ENCODE measurements at places on chromosomes 6 and 20. TPM values are rescaled to one million over a fixed set of nuclear protein-coding genes. Genes with fewer than 3 reads are reported as not detected.
A peak's percentile ranks its signal among the peaks of the same experiment; 100 is the strongest.

GRCh38 chr6:167211881-167212712 lies 54.3 kb upstream of the GPR31 start:
- DNase-seq, result no peak

The TCFL5 gene
- total RNA-seq, result 11.8 TPM

DNA sequence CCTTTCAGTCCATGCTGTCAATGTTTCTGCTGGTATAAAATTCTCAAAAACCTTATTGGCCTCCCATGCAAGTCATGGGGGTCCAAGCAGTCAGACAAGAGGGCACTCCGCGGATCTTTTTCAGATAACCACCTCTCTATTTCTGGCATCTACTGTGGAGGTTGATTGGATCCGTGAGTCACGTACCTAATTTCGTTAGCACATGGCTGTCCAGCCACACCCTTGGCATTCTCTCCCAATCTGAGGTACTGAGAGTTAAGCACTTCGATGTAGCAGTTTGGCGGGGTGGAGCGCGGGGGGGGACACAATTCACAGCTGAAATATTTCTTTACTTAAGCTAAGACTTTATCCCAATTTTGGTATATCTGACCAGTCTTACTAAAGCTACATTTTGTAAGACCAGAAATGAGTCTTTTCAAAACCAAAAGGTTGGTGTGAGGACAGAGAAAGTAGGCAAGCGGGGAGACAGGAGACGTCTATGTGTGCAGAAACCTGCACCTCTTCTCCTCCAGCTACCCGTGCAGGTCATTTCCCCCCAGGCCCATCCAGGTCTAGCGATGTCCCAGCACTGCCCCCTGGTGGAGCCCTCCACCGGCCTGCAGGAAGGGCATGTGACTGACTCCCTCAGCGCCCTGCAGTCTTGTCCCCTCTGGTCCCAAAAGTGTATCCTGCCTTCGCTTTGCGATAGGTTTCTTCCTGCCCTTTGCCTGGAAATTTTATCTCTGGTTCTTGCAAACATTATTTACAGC lies 113.1 kb downstream of the ADAT2 start:
- no peak for DNase-seq

The NKX2-2 gene
- not detected for total RNA-seq

The TRMT6 gene
- total RNA-seq, result 19.1 TPM

The MUC21 gene
- total RNA-seq, result not detected

DNA sequence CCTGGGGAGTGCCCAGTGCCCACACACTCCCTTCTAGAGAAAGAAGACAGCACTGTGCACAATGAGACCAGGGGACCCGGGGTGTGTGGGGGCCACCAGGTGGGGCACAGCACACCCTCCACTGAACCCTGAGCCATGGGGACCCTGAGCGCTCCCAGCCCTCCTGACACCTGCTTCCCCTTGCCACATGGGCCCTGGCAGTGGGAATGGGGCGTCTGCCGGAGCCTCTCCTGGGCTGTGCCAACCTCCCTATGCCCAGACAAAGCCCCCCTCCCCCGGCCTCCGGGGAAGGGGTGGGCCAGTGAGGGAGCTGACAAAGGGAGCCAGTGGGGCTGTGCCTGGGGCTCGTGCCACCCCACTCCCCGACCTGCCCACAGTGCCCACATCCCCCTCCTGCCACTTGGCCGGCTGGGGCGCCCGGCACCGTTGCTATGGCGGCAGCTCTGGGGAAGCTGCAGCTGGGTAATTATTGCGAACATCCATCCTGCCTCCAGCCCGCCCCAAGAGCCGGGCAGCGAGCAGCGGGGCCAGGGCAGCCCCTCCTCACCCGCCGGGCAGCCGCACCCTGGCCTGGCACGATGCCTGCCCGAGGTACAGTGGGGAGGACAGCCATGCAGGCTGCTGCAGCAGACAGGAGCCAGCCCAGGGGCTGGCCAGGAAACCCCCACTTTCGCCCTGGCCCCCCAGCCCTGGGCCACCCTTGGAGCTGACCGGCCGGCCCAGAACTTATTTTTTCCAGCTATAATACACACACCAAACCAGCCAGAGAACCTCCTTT lies 41.9 kb upstream of the NOL4L start:
- no peak for DNase-seq

- DNase-seq, result no peak
Measured at GRCh38 chr6:112338166-112338709, 8.9 kb upstream of the RFPL4B start.

GRCh38 chr6:106967936-106968555 lies 6.5 kb downstream of the CD24 start:
- no peak for DNase-seq

DNA sequence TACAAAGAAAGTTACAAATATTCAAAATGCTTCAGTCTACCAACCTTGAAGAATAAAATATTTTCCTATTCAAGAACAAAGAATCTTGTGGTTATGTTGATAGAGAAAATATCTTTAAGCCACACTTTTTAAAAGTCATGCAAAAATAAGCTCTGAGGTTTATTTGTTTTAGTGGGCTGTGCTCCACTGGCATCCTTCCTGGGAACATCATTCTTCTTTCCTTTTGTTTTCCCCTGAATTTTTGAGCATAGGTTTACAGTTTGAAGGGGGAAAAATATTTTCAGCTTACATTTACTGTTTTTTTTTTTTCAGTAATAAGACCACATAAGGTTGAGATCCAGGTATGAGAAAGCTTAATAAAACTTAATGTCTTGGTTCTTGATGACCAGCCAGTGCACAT lies 72.0 kb upstream of the BACH2 start:
- no peak for DNase-seq

The EYS gene
- not detected for total RNA-seq

The TSBP1 gene
- total RNA-seq, result not detected

The FNDC11 gene
- total RNA-seq, result 1.6 TPM

The BCAS1 gene
- total RNA-seq, result 67.2 TPM

The OPN5 gene
- total RNA-seq, result not detected

The TRPC4AP gene
- 57.5 TPM for total RNA-seq

The CPXM1 gene
- 3.0 TPM for total RNA-seq

GRCh38 chr6:22435151-22435550 lies 134.2 kb upstream of the HDGFL1 start:
- DNase-seq, result no peak

- no peak for DNase-seq
Measured at GRCh38 chr20:50388733-50389437, 121.3 kb upstream of the PTPN1 start.

DNA sequence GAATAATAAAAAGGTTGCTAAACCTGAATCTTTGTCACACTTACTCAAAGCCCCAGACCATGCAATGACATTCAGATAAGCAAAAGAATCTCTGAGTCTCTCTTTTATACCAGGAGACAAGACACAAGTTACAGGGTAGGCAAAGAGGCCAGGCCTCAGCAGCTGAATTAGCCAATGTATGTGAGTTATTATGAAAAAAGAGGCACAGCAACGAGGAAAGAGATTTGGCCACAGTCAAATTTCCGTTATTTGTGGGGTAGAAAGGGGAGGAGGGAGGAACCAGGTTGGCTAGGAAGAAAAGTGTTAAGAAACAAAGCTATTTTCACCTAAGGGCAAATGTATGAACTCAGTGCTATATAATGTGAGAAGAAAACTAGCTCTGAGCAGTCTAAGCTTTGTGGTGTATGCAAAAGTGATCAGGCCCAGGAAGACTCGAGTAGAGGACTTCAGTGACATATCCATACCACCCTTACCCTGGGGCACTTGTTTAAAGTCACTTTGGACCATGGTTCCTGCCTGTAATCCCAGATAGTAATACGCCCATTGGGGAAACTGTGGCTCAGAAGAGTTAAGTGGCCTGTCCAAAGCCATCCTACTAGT lies 19.1 kb downstream of the IPCEF1 start:
- DNase-seq, result no peak

DNA sequence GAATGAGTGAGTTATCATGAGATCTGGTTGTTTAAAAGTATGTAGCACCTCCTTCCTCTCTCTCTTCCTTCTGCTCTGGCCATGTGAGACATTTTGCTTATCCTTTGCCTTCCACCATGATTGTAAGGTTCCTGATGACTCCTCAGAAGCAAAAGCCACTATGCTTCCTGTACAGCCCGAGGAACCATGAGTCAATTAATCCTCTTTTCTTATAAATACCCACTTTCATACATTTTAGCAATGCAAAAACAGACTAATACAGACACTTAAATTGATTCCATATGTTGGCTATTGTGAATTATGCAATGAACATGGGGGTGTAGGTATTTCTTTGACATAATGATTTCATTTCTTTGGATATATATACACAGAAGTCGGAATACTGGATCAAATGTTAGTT lies 792.8 kb upstream of the EYS start:
- DNase-seq, result no peak

- no peak for DNase-seq
Measured at GRCh38 chr20:62984666-62985443, 21.9 kb downstream of the BHLHE23 start.

GRCh38 chr6:154745243-154745642 lies 12.0 kb downstream of the SCAF8 start:
- DNase-seq, result no peak

GRCh38 chr20:45097485-45098102 lies 3.3 kb downstream of the KCNS1 start:
- no peak for DNase-seq

DNA sequence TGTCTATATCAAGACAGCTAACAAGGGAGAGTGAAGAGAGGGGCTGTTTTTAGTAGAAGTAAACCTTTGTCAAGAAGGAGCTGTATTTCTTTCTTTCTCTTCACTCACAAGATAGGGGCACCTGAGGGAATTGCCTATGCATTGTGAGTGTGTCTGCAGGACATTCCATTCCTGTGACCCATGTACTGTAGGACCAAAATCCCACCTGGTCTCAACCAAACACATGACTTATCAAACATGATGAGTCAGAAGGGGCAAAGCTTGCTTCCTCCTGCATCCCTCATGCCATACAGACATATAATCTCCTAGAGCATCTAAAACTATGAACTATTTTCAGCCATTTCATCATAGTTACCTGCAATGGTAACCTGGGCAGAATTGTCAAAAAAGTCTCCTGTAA lies 21.8 kb downstream of the PKHD1 start:
- no peak for DNase-seq

GRCh38 chr6:95685822-95686221 lies 108.5 kb downstream of the MANEA start:
- DNase-seq, result no peak

- DNase-seq, result no peak
Measured at GRCh38 chr20:17822540-17823408, 123.0 kb downstream of the BANF2 start.

GRCh38 chr6:13159300-13159699 lies 169.0 kb downstream of the TBC1D7 start:
- DNase-seq, result no peak

The PTP4A1 gene
- 55.6 TPM for total RNA-seq

The APOBEC2 gene
- total RNA-seq, result 0.57 TPM

GRCh38 chr6:168895102-168895812 lies 358.4 kb downstream of the THBS2 start:
- DNase-seq, result peak; percentile 93

The GABBR1 gene
- total RNA-seq, result 64.3 TPM

The SIGLEC1 gene
- 9.5 TPM for total RNA-seq

- no peak for DNase-seq
Measured at GRCh38 chr6:134585517-134585873, 267.6 kb upstream of the SGK1 start.

GRCh38 chr6:143885116-143885515 lies 20.8 kb downstream of the ZC2HC1B start:
- DNase-seq, result no peak

- DNase-seq, result no peak
Measured at GRCh38 chr20:49915118-49915379, 280 bp downstream of the SPATA2 start.

DNA sequence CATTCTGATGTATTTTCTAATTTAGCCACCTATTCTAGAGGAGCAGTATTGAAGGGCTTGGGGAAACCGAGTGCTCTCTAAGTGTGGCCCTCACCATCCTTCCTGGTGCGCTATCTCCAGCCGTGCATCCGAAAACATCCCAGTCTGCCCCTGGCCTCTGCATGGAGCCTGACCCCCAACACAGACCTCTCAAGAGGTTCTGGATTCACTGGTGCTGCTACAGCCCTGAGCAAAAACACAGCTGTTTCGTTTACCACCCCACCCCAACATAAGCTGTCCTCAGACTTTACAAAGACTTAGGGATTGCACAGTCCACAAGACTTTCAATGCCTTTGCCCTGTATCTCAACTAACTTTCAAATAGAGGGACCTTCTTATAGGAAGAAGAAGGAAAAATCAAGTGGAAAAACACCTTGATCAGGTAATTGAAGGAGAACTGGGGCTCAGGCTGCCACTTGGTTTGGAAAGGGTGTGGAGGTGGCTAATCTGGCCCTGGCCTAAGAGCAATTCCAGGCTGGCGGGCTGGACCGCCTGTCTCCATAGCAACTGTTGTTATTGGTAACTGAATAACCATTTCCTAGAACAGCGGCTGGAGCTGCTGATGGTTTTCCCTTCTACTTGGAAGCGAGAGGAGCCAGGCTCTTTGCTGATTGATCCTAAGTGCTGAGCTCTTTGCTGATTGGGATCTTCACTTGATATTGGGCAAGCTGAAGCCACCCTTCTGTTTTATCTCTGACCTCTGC lies 90.2 kb upstream of the TOX2 start:
- no peak for DNase-seq
